Kasumi-1 (cell line): ENCODE measurements at places on chromosomes 1 and 21.

GRCh38 chr1:208535511-208535910, 291.3 kb upstream of the PLXNA2 start:
- DNase-seq: no peak

- DNase-seq: no peak
Observed at GRCh38 chr1:226659641-226660040, 79.4 kb downstream of the ITPKB start.

DNA sequence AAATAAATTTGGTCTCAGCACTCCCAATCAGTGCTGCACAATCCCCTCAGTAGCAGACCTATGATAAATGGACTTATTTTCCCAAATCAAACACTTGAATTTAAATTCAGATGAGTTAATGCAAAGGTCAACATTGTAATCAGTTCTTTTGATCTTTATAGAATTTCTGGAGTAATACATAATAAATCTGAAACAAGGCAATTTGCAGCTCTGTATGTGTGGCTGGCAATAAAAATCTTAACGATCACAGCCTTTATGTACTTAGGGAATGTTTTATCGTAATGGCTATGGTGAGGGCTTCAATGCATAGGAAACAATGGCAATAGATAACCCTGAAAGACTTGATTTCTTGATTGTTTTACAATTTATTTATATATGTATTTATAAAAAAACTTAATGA, 91.4 kb downstream of the GPATCH2 start:
- DNase-seq: no peak

DNA sequence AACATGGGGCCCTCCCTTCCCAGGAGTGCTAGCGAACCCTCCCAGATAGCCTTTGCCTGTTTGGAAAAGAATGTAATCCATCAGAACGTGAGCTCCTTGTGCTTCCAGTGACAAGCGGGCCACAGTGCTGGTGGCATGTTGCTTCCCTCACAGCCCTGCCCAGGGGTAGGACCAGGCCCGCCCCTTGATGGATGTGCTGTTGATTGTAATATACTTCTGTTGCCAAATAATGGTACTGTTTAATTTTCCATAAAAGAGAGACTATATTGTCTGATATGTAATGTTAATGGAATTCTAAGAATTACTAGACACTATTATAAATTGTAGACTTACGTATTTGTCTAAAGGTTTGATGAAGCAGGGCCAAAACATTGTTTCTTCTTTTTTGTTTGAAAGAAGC, 16.4 kb downstream of the ATP5PO start:
- no peak for DNase-seq

DNA sequence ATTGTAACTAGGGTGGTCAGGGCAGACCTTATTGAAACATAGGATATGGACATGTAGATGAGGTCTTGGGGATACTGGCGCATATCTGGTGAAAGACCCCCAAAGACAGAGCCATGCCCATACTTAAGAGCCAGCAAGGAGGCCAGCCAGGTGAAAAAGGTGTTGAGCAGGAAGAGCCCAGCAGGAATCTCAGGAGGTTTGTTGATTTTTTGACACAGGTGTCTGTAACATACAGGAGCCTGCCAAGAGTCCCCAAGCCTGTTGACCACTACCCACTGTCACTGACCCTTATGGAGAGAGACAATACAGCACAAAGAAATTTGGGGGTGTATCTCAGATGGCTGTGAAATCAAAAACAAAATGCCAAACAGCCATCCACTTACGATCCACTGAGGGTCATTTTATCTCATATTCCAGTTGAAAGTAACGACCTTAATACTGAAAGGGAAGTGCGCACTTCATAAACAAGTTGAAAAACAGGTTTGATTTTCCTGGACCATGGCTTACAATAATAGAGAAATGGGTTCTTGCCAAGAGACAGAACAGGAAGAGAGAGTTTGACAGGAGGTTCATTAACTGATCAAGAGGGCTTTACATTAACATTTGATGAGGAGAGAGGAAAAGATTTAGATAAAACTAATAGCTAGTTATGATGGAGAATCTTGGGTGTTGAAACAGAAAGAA, 163.6 kb downstream of the GLUL start:
- DNase-seq: no peak

- no peak for DNase-seq
Observed at GRCh38 chr1:231591466-231591865, 35.1 kb upstream of the DISC1 start.

GRCh38 chr1:210328032-210328745, 513 bp upstream of the HHAT start:
- DNase-seq: no peak

- DNase-seq: no peak
Observed at GRCh38 chr21:41759926-41760325, 6.9 kb downstream of the RIPK4 start.

- no peak for DNase-seq
Observed at GRCh38 chr21:43741423-43742096, 22.6 kb downstream of the PDXK start.

GRCh38 chr1:38013227-38013622, 691 bp downstream of the UTP11 start:
- no peak for DNase-seq

- peak; percentile 84 for DNase-seq
Observed at GRCh38 chr1:89523572-89524368, 859 bp upstream of the LRRC8B start.

DNA sequence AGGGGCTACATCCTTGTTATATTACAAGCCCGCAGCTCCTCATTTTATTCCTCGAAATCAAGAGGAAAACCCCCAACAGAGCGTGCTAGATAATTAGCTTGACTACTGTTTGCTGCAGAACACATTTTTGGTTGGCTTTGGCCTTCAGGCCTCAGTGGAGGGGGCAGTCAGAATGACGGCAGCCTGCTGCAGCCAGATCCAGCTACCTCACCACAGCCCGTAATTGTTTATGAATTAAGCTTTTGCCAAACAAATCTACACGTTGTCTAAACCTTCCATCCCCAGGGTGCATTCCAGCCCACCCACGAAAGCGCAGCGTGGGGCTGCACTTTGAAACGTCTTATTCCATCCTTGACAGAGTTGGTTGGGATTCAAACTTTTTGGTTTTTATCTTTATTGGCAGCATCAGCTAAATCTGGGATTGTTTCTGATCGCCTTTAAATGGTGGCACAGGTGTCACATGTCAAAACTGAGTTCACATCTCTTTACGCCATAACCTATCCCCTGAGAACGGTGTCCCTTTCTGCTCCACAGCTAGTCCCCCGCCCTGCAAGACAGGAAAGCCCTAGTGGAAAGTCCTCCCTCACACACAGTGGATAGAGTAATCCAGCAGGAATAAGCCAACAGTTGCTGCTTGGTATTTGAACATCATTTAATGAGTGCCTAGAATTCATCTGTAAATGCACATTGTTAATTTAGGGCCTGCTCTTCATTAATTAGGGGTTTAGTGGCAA, 195.5 kb downstream of the LMO4 start:
- DNase-seq: no peak

GRCh38 chr21:41283211-41283818, 33.3 kb upstream of the FAM3B start:
- DNase-seq: peak; percentile 93

DNA sequence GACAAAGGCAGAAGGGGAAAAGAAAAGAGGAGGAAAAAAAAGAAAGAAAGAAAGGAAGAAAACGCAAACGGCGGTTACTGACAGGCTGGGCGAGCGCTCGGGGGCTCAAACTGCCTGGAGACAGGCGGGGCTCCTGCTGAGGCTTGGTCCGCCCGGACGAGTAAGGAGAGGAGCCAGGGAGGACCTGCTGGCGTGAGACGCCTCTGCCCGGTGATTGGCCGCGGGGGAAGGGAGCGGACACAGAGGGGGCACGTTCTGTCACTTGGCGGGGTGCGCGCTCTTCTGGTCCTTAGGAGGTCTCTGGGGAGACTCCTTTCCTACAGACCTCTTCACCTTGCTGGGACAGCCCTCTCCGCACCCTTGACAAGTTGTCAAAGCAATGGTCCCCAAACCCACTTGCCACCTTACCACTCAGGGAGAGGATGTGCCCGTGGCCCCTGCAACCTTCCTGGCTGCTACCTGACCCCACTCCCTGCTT, 791 bp upstream of the PIK3R3 start:
- DNase-seq: peak; percentile 82

GRCh38 chr1:118842452-118843201, 145.5 kb downstream of the TBX15 start:
- DNase-seq: no peak

DNA sequence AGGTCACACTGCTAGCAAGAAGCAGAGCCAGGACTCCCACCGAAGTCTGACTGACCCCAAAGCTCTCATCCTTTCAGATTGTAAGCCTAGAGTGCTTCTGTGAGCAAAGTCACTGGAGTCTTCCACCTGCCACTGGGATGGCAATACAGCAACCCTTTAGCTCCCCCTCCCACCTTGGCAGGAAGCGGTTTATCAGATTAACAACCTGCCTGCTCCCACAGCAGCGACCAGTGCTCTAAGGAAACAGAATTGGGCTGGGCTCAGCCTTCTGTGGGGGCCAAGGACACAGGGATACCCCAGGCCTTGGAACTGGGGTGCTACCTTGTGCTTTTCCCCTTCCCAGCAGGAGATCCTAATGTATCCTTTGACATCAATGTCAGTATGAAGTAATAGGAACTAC, 76.0 kb downstream of the GFI1 start:
- DNase-seq: no peak

DNA sequence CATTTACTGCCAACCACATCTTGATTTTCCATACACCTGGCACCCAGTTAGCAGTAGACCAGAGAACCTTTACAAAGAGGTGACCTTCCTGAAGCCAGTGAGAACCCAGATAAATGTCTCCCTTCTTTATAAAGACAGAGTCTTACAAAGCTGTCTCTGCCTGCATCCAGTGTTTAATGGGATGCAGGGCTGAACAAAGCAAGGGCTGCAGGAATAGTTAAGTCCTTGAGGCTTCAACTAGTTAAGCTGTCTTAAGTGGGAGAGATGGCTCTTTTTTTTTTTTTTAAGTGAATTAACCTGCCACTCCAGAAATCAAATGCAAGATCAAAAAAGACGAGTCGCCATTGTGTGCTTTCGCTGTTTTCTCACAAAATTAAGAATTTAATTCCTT, 1.5 kb downstream of the AHCYL1 start:
- no peak for DNase-seq

DNA sequence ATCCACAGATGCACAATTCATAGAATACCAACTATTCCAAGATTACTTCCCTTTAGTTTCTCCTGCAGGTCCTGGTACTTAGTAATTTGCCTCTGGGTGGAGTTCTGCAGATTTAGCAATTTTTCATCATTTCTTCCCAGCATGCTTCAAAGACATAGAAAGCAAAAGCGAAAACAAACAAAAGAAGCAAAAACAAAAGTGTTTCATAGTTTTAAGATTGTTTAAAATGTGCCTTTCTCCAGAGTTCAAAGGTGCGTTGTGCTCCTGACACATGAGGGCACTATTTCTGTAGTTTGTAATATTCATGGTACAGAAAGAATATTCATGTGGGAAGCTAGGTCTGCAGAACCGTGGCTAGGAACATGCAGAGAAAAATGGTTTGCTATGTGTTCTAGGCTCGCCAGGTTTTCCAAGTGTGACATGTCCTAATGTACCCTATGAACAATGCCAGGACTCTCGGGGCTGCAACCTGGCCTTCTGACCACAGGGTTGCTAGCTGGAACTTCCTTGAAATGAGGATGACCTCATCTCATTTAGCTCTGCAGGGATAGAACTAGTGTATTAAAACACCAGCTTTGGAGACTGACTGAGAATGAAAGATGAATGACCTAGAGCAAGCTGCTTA, 30.0 kb upstream of the RCSD1 start:
- DNase-seq: peak; percentile 72

DNA sequence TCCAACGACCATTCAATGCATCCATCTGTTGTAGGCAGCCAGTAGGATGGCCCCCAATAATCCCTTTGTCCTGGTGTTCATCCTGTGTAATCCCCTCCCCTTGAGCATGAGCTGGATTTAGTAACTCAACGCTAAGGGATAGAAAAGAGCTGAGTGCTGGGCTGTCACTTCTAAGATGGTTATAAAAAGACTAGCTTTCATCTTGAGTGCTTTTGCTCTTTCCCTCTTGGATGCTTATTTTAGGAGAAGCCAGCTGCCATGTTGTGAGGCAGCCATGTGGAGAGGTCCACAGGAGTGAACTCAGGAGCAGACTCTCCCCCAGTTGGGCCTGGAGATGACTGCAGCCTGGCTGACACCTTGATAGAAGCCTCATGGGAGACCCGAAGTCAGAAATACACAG, 401.5 kb downstream of the VAV3 start:
- DNase-seq: no peak

DNA sequence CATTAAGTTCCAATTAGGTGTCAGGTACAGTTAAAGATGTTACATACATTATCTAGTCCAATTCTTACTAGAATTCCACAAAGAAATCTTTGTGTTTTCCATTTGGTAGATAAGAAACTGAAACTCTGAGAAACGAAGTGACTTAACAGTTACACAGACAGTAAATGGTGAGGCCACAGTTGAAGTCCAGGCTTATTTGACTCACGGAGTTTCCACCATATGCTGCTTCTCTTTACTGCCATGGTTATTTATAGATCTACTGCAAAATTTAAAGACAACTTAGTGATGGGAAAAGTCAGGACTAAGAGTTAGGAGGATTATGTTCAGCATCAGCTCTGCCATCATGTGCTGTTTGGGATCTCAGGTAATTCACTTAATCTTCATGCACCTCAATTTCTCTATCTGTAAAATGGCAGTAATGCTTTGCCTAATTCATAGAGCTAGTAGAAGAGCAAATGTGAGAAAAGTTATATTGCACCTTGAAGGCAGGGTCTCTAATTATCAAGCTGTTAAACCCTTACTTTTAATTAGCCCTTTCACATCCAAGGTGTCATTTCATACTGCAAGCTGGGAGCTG, 26.2 kb upstream of the SAMSN1 start:
- no peak for DNase-seq

GRCh38 chr1:208604295-208604694, 360.1 kb upstream of the PLXNA2 start:
- DNase-seq: no peak

GRCh38 chr1:218846181-218846580, 327.5 kb upstream of the LYPLAL1 start:
- no peak for DNase-seq
